ENCODE measurements at places on chromosomes 2 and 18.

GRCh38 chr2:31805688-31806087 is 205.1 kb downstream of the MEMO1 start:
- no peak for DNase-seq

GRCh38 chr2:84846741-84847142 is 34.1 kb downstream of the TRABD2A start:
- no peak for DNase-seq

- DNase-seq, result no peak
Observed at GRCh38 chr18:79326413-79327198, 69.1 kb upstream of the NFATC1 start.

GRCh38 chr2:191234376-191234775 is 10.8 kb upstream of the MYO1B start:
- no peak for DNase-seq

Data from stimulated activated CD8-positive, alpha-beta memory T cell treated with anti-CD3 and anti-CD28 coated beads, Interleukin-4, amount 100 ng/mL, for 48 hours (primary cell).